ENCODE measurements at places on chromosomes 6 and 20.

- DNase-seq, result peak; percentile 97
Measured at GRCh38 chr6:4018171-4018923, 60.6 kb downstream of the FAM217A start.

- DNase-seq, result no peak
Measured at GRCh38 chr6:88871498-88871897, 91.9 kb downstream of the RNGTT start.

GRCh38 chr20:60168963-60169362 lies 210.7 kb downstream of the CDH26 start:
- no peak for DNase-seq

- no peak for DNase-seq
Measured at GRCh38 chr6:126574301-126574700, 234.4 kb downstream of the CENPW start.

- DNase-seq, result no peak
Measured at GRCh38 chr20:25279403-25279802, 31.5 kb downstream of the PYGB start.

- no peak for DNase-seq
Measured at GRCh38 chr6:3777730-3778461, 26.4 kb upstream of the PXDC1 start.

All from D341Med (cell line).